ENCODE measurements at places on chromosomes 16 and 17. TPM values are rescaled to one million over a fixed set of nuclear protein-coding genes. Genes with fewer than 3 reads are reported as not detected.

The IGF2BP1 gene
- total RNA-seq: 3.3 TPM

The ASPA gene
- 1.2 TPM for total RNA-seq

The CDK3 gene
- 1.9 TPM for total RNA-seq

The ZSCAN10 gene
- not detected for total RNA-seq

The RCVRN gene
- total RNA-seq: under 0.01 TPM

The KRT39 gene
- not detected for total RNA-seq

The PRSS33 gene
- total RNA-seq: not detected

The CPHXL2 gene
- not detected for total RNA-seq

The ZNF624 gene
- total RNA-seq: 4.8 TPM

The NPW gene
- total RNA-seq: 2.5 TPM

The TMEM97 gene
- total RNA-seq: 13.1 TPM

The MRPL27 gene
- total RNA-seq: 28.4 TPM

The PPP1R27 gene
- total RNA-seq: not detected

The MGAT5B gene
- 0.17 TPM for total RNA-seq

The EXOC7 gene
- total RNA-seq: 137 TPM

The SLX1B gene
- total RNA-seq: 16.7 TPM

The BEAN1 gene
- not detected for total RNA-seq

The CCL15 gene
- total RNA-seq: not detected

The P3H4 gene
- 64.2 TPM for total RNA-seq

The PLCG2 gene
- 0.83 TPM for total RNA-seq

The AANAT gene
- 0.17 TPM for total RNA-seq

The ARHGDIG gene
- 0.73 TPM for total RNA-seq

The NPIPB8 gene
- total RNA-seq: not detected

The TBX6 gene
- under 0.01 TPM for total RNA-seq

The C1QTNF8 gene
- total RNA-seq: not detected

The TBCD gene
- total RNA-seq: 45.5 TPM

The C16orf54 gene
- total RNA-seq: not detected

The TBC1D3 gene
- total RNA-seq: not detected

The CCL23 gene
- not detected for total RNA-seq

The SLC47A1 gene
- 0.15 TPM for total RNA-seq

The IQCK gene
- total RNA-seq: 7.8 TPM

The LGALS9B gene
- not detected for total RNA-seq

The MYH11 gene
- total RNA-seq: under 0.01 TPM

The TNP2 gene
- total RNA-seq: not detected

The PRAC1 gene
- total RNA-seq: not detected

The KRT33A gene
- not detected for total RNA-seq

The TLCD3B gene
- not detected for total RNA-seq

The HCFC1R1 gene
- 12.5 TPM for total RNA-seq

The VMO1 gene
- 1.0 TPM for total RNA-seq

The HIC1 gene
- 98.9 TPM for total RNA-seq

The ANKRD40CL gene
- not detected for total RNA-seq

The ZNF276 gene
- 12.2 TPM for total RNA-seq

The HOXB5 gene
- total RNA-seq: 0.29 TPM

The KRTAP4-3 gene
- not detected for total RNA-seq

The PRSS36 gene
- 0.29 TPM for total RNA-seq

The ZNF629 gene
- 10.5 TPM for total RNA-seq

The NXPH3 gene
- 0.15 TPM for total RNA-seq

The NOTUM gene
- not detected for total RNA-seq

The NPLOC4 gene
- total RNA-seq: 77.1 TPM

All from smooth muscle cell of trachea (primary cell).